ENCODE measurements at places on chromosomes 16 and 17. TPM values are rescaled to one million over a fixed set of nuclear protein-coding genes. Genes with fewer than 3 reads are reported as not detected.

Gene HSD17B2
- not detected for total RNA-seq

Gene AGRP
- total RNA-seq: not detected

Gene KRTAP3-2
- total RNA-seq: 0.36 TPM

Gene PDILT
- total RNA-seq: not detected

Gene KRTAP2-2
- total RNA-seq: not detected

Gene KRT222
- 0.63 TPM for total RNA-seq

Gene NGFR
- 0.70 TPM for total RNA-seq

Gene FAHD1
- 47.7 TPM for total RNA-seq

Gene CDRT15
- not detected for total RNA-seq

Gene KRTAP4-4
- total RNA-seq: not detected

Gene ELMO3
- total RNA-seq: 1.3 TPM

Gene EVPLL
- not detected for total RNA-seq

Gene TRIM65
- 28.5 TPM for total RNA-seq

Gene DHRS7C
- not detected for total RNA-seq

Gene HOXB9
- total RNA-seq: 7.5 TPM

Gene SPN
- total RNA-seq: not detected

Gene CNTNAP4
- not detected for total RNA-seq

Gene MEIOB
- 1.9 TPM for total RNA-seq

Gene ERN2
- total RNA-seq: not detected

Gene TMEM170A
- total RNA-seq: 13.9 TPM

Gene STAC2
- 0.40 TPM for total RNA-seq

Gene MFAP4
- not detected for total RNA-seq

Gene PRDM7
- not detected for total RNA-seq

Gene WNT9B
- not detected for total RNA-seq

Gene EMP2
- total RNA-seq: 25.7 TPM

Gene KRTAP3-1
- total RNA-seq: not detected
